ENCODE measurements at places on chromosomes 3 and 15.
A peak's percentile ranks its signal among the peaks of the same experiment; 100 is the strongest.

- DNase-seq = peak; percentile 30
These were observed 72.2 kb downstream of the SMAD6 start for GRCh38 chr15:66774001-66774814.

- no peak for DNase-seq
These were observed 229.0 kb upstream of the TBL1XR1 start for GRCh38 chr3:177426106-177426877.

DNA sequence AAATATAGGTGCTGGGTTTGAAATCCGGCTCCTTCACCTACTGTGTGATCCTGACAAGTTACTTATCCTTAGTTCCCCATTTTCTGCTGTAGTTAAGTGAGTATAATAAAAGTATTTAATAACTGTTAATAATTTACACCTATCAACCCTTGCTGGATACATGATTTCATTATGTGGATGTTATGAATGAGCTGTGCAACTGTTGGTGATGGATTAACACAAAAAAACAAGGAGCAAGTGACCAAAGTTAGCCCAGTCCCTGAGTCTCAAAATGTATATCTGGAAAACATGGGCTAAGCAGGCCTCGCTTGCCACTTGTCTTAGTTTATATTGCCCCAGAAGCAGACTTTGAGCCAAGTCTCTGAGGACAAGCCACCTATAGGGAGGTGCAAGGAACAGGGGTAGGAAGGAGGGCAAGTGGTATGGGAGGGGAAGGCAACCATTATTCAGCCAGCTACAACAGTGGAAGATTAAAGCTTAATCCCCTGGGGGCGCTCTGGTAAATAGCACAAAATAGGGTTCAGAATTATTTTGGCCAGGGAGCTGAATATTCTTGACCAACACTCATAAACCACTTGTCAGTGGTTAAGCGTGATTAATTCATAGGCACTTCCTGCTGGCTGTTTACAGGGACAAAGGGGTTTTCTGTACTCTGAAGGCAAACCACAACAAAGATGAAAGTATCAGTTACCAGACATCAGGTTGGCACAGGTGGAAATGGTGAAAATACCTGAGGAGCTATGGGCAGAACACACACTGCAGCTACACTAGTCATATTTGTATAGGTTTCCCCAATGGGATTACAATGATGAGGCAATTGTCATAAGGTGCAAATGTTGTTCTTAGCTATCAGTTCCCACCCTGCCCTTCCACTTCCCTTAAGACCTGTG is 76.2 kb downstream of the TRIM42 start:
- DNase-seq = no peak

- peak; percentile 75 for DNase-seq
These were observed 36.5 kb downstream of the DAPK2 start for GRCh38 chr15:64009798-64010261.

GRCh38 chr3:49025005-49025792 is 3.3 kb downstream of the NDUFAF3 start:
- no peak for DNase-seq

- no peak for DNase-seq
These were observed 124.7 kb downstream of the SRGAP3 start for GRCh38 chr3:9124730-9125129.

DNA sequence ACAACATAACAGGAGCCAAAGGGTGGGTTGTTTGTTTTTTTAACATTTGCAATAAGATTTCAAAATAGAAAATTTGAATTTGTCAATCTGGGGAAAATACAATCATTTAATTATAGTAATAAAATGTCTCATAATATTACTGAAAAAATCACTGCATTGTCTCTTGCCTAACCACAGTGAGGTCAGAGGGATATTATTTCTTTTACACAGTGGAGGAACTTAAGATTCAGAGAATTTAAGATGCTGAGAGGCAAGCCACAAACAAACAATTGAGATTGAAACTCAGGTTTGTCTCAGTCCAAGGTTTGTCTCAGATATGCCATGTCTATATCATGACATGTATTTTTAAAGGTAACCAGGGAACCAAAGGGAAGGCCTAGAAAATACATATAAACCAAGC is 428.7 kb downstream of the FOXP1 start:
- no peak for DNase-seq

- no peak for DNase-seq
These were observed 259.1 kb downstream of the KCNMB2 start for GRCh38 chr3:178795349-178795748.

DNA sequence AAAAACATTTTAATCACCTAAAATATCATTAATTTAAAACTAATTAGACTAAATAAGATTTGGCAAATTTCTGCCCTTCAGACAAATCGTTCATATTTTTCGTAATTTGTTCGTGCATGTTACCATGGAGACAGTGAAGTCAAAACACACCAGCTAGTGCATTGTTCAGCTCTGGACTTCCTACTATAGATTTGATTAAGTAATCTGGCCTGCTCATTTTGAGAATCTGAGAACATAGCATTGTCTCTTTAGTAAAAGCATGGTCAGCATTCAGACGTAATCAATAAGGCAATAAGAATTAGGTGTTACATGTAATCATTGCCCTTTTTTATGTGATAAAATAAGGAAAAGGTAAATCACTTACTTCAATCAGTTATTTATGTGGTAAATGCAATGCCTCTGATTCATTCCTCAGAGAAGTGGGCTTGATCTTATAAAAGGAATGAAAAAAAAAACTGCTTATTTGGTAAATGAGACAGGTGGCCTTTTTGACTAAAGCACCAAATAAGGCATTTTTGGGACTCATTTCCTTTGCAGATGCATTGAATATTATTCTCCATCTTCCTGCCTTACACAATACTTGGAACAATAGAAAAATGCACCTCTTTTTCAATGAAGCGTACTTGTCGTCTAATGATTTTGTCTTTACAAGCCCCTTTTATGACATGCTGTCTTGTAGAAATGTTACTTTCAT is 84.5 kb upstream of the FNDC3B start:
- no peak for DNase-seq

DNA sequence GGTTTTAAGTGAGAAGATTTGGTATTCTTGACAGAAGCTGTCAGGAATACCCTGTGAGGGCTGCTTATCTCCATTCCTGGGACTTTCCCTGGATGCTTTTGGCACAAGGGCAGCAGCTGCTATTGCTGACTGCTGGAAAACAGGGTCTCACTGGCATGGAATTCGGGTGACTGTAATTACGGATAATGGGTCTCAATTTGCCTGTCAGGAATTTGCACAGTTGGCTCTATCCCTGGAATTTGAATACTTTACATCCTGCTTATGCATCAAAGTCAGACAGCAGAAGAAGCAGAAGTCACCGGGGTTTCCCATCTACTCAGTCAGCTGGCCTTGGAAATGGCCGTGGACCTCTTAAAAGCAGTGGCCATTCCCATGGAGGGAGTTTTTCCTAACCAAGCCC is 25.9 kb upstream of the AKAP13 start:
- DNase-seq = no peak

- DNase-seq = no peak
These were observed 432.0 kb downstream of the ZPLD1 start for GRCh38 chr3:102866845-102867244.

- no peak for DNase-seq
These were observed 47.9 kb downstream of the HERC2 start for GRCh38 chr15:28273873-28274610.

DNA sequence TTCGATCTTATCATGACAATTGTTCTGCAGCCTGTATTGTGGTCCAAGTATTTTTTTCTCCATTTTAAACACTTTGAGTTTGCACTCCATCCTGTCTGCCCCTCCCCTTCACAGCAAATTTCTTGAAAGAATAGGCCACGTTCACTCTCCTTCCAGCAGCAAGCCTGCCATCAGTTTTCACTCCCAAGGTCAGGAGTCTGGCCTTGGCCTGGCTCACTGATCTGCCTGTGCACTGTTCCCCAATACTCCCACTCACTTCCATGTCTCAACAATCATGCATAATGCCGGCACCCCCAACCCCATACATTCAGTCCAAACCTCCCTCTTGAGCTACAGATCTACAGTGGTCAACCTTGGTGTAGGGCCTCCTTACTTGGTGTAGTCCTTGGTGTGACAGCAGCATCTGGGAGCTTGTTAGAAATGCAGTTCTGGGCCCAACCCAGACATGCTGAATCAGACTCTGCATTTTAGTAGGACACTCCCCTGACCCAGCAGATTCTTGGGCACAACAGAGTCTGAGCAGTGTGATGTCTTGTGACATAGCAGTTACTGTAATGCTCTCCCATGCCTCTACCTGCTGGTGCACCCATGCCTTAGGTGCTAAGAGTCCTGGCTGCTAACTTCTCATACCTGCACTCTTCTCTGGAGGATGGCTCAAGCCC is 58.3 kb upstream of the XCR1 start:
- no peak for DNase-seq

DNA sequence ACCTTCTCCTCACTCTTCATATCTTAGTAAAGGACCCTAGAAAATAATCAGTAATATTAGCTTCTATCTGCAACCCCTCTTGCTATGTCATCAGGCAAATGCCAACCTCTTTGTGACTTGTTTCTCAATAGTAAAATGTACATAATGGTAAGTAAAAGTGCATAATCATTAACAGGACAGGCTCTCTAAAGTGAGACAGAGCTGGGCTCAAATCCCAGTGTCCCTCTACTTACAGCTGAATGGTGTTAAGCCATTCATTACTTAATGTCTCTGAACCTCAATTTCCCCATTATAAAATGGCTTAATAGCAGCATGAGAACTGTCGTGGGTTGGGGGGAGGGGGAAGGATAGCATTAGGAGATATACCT is 62.6 kb upstream of the ATP11B start:
- no peak for DNase-seq

DNA sequence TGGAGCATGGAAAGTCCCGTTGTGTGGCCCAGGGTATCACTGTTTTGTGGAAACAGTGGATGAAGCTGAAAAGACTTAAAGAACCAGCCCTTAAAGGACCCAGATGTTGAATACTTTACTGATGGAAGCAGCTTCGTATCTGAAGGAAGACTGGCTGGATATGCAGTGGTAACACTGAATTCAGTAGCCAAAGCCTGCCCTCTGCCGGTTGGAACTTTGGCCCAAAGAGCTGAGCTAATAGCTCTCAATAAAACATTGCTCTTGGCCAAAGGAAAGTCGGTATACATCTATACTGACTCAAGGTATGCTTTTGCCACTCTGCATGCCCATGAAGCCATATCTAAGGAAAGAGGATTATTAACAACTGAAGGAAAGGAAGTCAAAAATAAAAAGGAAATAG is 885.4 kb downstream of the PDCD6IP start:
- DNase-seq = no peak

DNA sequence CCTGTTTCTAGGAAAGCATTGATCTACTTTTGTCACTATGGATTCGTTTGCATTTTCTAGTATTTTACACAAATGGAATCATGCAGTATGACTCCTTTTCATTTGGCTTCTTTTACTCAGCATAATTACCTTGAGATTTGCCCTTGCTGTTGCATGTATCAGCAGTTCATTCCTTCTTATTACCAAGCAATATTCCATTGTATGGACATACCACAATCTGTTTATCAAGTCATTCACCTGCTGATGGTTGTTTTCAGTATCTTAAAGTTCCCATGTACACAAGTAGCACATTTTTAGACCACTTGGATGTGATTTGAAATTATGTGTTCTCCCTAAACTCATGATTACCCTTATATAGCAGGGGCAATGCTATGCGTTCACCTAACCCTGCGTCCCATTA is 150.0 kb upstream of the UBE2E1 start:
- DNase-seq = no peak

DNA sequence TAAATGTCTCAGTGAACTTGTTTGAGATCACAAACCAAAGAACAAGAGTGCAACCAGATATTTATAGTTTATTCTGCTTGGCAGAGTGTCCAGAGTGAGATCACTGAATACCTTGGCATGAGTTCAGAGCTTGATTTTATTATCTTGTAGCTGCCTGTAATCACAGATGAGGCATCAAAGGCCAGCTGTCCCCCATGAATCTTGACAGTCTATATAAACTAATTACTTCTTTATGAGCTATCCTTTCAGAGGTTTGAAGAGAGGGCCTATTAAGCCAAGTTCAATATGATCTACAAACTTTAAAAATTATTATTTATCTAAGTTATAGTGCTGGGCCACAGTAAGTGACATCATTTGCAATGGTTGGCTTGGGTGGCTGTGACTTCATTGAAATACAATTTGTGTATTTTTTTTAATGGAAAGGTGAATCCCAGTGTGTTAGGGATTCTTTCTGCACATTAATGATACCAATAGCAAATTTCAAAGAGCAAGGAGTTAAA is 251.5 kb downstream of the CLSTN2 start:
- DNase-seq = no peak

- no peak for DNase-seq
These were observed 335.9 kb upstream of the EPHA6 start for GRCh38 chr3:96478496-96478895.

DNA sequence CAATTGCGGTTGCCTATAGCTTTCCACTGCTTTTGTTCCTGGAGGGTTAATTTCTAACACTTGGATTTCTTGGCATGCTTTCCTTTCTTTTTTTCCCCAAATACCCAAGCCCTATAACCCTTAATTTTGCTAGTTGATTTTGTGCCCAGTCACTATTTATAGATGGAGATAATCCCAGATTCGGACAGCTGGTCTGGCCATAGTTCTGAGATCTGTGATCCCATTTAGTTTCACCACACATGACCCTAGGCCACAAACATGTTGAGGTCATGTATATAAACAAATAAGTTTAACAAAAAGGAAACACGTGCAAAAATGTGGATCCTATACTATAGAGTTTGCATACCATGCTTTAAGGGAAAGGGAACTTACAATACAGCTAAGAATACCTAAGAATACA is 111.4 kb downstream of the ZMAT3 start:
- DNase-seq = no peak

DNA sequence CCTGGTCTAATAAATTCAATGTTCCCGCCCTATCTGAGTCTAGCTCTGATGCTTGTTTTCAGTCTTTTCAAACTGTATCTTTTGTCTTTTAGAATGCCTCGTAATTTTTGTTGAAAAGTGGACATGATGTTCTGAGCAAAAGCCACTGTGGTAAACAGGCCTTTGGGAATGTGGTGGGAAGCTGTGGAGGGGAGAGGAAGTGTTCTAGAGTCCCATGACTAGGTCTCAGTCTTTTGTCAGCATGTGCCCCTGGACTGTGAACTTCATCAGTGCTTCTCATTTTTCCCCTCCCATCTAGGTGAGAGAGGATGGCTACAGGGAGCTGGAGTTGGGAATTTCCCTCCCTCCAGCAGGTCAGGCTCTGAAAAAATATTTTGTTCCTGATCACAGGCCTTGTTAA is 33.7 kb downstream of the SUSD5 start:
- DNase-seq = no peak

DNA sequence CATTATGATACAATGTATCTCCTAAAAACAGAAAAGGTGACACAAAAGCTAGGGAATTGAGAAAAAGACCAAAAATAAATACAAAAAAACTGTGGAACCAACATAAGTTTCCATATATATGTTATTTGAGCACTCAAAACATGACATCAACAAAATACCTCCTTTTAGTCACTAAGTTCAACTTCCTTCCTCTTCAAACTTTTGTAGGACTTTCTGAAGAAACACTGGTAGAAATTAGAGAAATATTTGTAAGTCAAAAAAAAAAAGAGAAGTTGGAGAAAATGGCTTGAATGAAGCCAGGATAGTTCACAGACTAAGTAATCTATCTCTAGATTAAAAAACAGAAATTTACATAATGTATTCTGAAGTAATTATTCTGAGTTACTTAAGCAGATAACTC is 208.4 kb upstream of the ALCAM start:
- DNase-seq = no peak

GRCh38 chr15:44099671-44100070 is 95.4 kb downstream of the FRMD5 start:
- no peak for DNase-seq

- no peak for DNase-seq
These were observed 62.7 kb upstream of the CCR4 start for GRCh38 chr3:32888739-32889138.
